ENCODE measurements at places on chromosomes 4 and X.
A peak's percentile ranks its signal among the peaks of the same experiment; 100 is the strongest.

- DNase-seq: peak; percentile 32
These were observed 218.9 kb downstream of the OR13H1 start for GRCh38 chrX:131762802-131763234.

DNA sequence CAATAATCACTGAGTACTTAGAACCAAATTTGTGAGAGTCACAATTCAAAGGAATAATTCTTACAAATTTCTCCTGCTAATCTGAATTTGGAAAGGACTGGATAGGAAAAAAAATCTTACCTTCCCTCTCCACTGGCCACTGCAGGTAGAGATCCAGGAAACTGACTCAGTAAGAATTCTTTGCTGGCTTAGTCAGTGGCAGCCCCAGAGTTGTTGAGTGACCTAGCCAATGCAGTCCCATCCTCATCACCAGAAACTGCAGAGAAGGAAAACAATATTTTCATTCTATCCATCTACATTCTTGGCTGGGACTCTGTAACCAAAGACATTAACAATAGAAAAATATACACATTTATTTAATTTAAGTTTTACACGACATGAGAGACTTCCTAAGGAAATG is 572.0 kb downstream of the ADGRL3 start:
- DNase-seq: peak; percentile 57

- no peak for DNase-seq
These were observed at the start of gene LPAR4 for GRCh38 chrX:78747489-78747888. Gene LPAR4 (plus strand): TSS chrX:78747720. CDS start chrX:78754870, 7,150 bp downstream.

DNA sequence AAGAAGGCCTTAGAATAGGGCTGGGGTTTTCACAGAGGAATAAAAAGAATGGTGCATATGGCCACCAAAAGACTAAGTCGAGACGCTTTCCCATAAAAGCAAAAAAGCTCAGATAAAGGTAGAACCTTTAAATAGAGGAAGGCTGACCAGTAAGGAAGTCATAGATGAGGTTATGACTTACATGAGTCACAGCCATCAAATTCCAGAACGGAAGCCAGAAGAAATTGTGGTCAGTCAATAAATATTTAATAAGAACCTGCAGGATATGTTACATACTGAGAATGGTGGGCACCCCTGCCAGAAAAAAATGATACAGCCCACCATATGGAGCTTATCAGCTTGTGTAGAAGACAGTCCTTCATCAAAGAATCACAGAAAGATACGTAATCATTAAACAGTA is 120.1 kb downstream of the MANBA start:
- DNase-seq: peak; percentile 38

- no peak for DNase-seq
These were observed 455.6 kb downstream of the TMA16 start for GRCh38 chr4:163949976-163950601.

- DNase-seq: no peak
These were observed 1011.5 kb downstream of the PCDH19 start for GRCh38 chrX:99398545-99398944.

DNA sequence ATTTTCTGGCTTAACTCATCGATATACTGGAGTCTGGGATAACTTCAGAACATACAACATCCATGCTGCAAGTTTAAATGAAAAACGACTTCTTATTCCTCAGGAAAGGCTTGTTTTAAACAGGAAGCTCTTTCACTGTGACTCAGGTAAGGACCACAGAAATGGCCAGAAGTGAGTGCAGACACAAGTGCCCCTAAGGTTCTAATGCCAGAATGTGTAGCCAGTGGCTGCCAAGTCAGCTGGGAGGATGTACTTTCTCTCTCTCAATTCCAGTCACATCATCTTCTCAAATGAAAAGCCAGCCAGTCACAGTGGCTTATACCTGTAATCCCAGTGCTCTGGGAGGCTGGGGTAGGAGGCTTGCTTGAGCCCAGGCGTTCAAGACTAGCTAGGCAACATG is 144.6 kb downstream of the SH3KBP1 start:
- no peak for DNase-seq

DNA sequence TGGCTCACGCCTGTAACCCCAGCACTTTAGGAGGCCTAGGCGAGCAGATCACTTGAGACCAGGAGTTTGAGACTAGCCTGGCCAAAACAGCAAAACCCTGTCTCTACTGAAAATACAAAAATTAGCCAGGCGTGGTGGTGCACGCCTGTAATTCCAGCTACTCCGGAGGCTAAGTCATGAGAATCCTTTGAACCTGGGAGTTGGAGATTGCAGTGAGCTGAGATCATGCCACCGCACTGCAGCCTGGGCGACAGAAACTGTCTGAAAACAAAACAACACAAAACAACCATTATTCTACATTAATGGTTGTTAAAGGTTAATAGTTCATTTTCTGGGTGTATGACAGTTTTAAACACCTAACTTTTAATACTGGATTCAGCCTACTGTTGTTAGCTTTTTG is 1.6 kb upstream of the SMARCA5 start:
- DNase-seq: no peak

GRCh38 chr4:112214390-112215264 is 17.0 kb upstream of the AP1AR start:
- peak; percentile 40 for DNase-seq

GRCh38 chr4:183906739-183907651 is 1.9 kb downstream of the STOX2 start:
- no peak for DNase-seq

DNA sequence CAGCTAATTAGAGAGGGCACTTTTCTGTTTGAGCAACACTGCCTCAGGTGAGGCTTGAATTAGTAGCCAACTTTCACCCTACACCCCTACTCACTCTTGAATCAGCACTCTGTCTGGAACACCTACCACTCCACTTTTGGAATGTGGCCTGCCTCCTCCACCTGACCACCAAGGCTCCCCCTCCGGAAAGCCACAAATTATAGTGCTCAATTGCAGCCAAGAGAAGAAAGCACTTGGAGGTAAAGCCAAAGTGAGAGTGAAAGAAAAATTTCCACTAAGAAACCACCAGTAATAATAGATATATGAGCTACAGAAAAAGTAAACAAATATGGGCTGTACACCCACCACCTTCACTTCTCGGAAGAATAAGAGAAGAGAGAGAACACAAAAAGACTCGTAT is 41.1 kb downstream of the PPP3CA start:
- peak; percentile 30 for DNase-seq

GRCh38 chrX:87572901-87573300 is 55.3 kb downstream of the KLHL4 start:
- peak; percentile 2 for DNase-seq

DNA sequence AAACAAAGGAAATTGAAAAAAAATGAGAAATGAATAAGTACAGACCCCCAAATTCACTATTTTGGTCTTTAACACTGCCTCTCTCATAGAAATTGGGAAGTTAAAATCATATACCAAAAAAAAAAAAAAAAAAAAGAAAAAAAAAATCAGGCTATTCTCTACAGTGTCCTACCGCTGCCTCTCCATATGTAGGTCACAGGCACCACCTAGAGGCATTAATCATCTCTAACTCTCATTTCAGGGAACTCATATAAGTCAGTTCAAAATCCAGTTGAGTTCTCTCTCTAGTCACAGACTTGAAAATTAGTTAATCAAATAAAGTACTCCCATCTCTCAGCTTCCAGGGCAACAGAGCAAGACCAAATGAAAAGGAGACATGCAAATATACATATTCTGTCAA is 47.9 kb downstream of the COX18 start:
- DNase-seq: peak; percentile 68

All from urothelium cell line (cell line).